ENCODE measurements at places on chromosomes 4 and X.
A peak's percentile ranks its signal among the peaks of the same experiment; 100 is the strongest.

DNA sequence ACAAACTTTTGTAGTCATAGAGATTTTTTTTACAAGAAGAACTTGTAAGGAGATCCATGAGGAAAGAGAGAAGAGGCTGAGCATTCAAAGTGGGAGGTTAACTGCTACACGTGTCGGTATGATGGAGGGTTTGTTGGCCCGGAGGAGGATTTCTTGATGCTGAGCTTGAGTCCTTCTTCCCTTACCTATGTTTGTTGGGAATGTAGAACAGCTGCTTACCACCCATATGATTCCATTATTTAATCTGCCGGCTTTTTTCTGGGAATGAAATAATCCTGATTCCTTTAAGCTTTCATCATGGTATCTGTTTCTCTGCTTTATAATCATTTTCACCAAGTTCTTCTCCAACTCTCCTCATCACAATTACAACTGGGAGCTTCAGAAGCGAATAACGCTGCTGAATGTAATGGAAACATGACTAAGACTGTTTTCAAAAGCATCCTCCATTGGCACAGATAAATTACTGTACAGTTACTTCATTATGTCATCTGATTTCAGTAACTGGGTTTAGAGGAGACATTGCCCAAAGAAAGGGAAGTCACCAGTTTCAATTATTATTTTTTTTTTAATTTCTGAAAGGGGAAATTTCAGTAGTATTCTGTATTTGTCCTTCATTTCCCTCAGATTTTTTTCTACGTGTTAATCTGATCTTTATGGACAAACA lies 420.6 kb downstream of the SPRY1 start:
- DNase-seq: no peak

GRCh38 chr4:155944516-155944915 lies 9.2 kb downstream of the CTSO start:
- DNase-seq: no peak

- DNase-seq: no peak
These were observed 81.5 kb downstream of the RCHY1 start for GRCh38 chr4:75432683-75433082.

DNA sequence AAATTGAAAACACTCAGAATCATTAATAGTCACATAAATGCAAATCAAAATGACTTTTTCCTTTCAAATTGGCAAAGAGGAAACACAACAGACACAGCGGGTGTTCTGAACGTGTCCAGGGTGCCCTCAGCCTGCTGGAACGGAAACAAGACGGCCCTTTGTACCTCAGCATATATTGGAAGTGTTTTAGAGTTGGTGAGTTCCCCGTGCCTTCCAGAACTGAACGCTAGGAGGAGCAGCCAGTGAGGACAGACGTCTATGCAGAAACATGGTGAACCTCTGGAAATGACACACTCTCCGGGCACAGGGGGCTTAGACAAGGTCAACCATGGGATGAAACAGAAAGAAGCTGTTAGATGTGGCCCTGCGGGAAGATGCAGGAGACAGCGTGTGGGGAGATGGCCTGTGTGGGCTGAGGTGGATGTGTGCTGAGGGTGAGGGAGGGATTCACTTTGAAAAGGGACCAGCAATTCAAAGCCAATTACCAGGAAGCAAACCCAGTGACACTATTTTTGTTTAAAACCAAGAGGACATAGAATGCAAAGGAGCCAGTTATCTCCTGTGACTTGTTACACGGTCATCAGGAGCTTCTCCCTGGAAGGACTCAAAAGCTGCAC lies 40.4 kb downstream of the RNF212 start:
- peak; percentile 54 for DNase-seq

- DNase-seq: no peak
These were observed 50.0 kb upstream of the RASGEF1B start for GRCh38 chr4:81521708-81522107.

DNA sequence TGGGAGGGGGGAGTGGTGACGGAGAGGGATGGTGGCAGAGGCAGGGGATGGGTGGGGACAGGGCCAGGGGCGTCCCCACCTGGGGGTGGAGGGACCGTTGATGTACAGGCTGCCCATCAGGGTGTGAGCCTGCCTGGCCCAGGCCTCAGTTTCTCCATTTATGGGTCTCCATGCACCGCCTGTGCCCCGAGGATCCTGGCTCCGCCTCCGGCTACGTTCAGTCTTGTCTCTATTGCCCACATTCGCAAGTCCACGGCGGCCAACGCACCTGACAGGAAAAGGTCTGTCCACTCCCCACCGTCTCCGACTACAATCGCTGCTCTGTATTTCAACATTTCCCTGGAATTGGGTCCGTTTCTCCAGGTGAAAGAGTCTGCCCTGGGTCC lies 96.3 kb upstream of the NKX1-1 start:
- DNase-seq: no peak

DNA sequence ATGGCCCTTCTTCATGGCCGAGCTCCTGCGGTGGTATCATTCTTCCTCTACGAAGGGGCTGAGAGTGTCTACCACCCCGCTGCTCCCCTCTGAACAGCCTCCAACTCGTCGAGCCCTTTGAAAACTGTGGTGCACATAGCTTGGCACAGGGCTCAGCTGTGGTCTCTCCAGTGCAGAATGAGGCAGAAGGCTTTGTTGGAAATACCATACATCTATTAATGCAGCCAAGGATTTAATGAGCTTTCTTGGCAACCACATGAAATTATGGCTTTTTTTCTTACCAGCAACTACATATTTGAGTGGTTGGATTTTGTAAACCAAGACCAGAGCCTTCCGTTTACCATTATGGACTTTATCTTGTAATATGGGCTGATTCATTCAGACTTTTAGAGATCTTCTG lies 61.7 kb upstream of the CBR4 start:
- DNase-seq: no peak

GRCh38 chr4:21879187-21879586 lies 69.4 kb downstream of the KCNIP4 start:
- no peak for DNase-seq

GRCh38 chr4:168394556-168394955 lies 76.0 kb upstream of the DDX60 start:
- no peak for DNase-seq

GRCh38 chr4:76856243-76857073 lies 41.5 kb downstream of the SOWAHB start:
- DNase-seq: no peak

Data from activated naive CD8-positive, alpha-beta T cell treated with anti-CD3 and anti-CD28 coated beads, Interleukin-2, amount 50 U/mL, for 24 hours (primary cell).